NCI-H1105 (cell line): ENCODE measurements at places on chromosomes 2 and 18.

GRCh38 chr2:68940369-68940768, 12.3 kb downstream of the GKN2 start:
- no peak for DNase-seq

GRCh38 chr2:120450196-120450820, 104.4 kb downstream of the INHBB start:
- no peak for DNase-seq

DNA sequence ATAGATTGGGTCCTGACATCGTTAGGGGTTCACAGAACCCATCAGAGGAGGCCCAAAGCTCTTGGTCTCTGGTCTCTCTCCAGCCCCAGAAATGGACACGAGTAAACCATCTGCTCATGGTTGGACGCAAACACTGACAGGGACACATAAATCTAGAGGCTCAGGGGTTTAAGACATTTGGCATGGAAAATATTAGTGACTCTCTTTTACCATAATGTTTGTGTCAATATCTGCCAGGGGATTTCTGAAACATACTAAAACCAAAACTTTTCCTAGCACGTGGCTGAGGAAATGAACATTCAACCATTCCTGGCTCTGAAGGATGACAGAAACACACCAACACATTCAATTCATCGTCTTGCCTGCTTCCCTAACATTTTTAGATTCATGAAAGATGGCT, 226.2 kb downstream of the SP3 start:
- no peak for DNase-seq

DNA sequence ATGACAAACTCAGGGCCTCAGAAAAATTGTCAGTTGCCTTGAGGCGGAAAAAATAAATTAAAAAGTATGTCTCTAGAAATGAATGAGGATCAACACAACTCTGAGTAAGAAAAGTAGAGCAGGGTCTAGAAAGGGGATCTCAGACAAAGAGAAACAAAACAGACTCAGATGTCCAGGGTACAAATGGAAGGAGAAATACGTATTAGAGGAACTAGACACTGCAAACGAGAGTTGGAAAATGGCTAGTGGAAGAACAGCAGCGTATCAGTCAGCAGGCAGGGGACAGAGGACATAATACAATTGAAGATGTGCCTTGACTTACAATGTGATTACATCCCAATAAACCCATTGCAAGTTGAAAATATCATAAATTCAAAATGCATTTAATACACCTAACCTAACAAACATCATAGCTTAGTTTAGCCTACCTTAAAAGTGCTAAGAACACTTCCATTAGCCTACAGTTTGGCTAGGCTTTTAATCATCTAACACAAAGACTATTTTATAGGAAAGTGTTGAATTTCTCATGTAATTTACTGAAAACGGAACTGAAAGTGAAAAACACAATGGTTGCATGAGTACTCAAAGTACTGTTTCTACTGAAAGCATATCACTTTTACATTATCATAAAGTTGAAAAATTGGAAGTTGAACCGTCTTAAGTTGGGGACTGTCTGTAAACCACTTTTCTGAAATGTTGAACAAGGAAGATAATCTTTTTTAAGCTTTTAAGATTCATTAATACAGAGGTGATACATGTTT, 182.8 kb downstream of the NBAS start:
- DNase-seq = no peak

DNA sequence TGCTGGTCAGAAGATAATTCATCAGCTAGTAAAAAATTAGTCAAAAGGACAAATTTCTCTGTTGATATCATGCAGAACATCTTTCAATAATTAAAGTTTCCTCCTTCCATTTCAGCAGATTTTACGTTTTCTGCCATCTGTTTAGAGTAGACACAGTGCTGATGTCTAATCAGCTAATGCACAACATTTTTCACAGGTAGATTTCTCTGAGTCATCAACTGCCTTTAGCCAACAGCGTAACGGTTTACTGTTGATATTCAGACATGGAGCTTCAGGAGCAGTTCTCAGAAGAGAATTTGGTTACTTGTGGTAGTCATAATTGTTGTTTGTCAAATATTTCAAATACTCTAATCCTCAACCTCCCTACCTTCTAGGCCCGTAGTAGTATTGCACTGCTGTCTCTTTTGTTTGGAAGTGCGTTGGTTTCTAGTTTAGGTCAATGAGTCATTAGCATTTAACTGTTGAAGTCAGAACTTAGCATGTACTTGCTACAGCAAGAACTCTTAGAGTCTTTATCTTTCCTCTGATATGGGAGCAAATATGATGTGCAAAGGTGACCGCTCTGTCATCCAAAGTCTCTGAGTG, 86.8 kb upstream of the TFPI start:
- DNase-seq = no peak

- no peak for DNase-seq
Measured at GRCh38 chr18:58307441-58307840, 263.4 kb downstream of the NEDD4L start.
